MCF 10A (cell line): ENCODE measurements at places on chromosomes 6 and 20. TPM values are rescaled to one million over a fixed set of nuclear protein-coding genes. Genes with fewer than 3 reads are reported as not detected.

DNA sequence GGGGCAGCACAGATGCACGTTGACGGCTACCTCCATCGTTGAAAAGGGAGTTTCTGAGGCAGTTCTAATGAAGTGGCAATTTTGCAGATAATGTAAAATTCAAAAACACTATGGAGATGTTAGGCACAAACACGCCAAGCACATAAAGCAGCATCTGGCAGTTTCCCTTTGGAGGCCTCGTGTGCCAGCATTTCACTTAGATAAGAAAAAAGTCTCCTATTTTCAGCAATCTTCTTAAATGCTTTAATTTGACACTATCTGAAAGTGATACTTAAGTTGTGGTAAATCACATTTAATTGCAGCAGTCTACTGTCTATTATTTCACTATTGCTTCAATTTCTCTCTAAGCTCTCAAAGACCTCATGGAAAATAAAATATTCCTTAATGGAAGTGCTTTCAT, 125.3 kb upstream of the PROKR2 start:
- DNase-seq, result no peak

GRCh38 chr6:21095462-21095861, 498.1 kb upstream of the SOX4 start:
- DNase-seq, result no peak

DNA sequence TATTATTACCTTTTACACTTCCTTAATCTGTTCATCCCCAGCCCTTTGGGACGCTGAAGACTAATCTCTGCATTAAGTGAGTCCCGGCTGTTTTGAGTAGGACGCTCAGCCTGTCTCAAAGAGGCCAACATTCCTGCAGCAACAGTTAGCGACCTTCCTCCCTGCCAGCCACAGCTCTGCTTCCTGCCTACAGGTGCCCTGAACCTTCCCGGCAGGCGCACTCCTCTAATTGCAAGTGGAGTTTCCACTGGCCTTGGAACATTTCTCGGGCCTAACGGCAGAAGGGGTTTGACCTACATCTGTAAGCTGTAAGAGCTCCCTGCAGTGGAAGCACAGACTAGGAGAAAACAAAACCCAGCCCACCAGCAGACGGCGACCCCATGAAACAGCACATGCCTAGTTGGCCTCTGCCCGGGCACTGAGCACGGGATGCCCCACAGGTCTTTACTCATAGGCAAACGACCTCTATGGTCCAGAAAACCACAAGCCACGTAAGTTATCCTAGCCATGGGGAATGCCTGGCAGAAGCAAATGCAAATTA, 137.9 kb downstream of the DTNBP1 start:
- no peak for DNase-seq

GRCh38 chr20:43824309-43825050, 90.2 kb upstream of the TOX2 start:
- DNase-seq, result no peak

GRCh38 chr20:20303742-20304141, 64.2 kb upstream of the INSM1 start:
- DNase-seq, result no peak

- no peak for DNase-seq
These were observed 101.9 kb downstream of the LRFN2 start for GRCh38 chr6:40485300-40485699.

GRCh38 chr6:53926505-53926904, 131.7 kb downstream of the LRRC1 start:
- DNase-seq, result peak; percentile 22

GRCh38 chr6:83884523-83884922, 25.0 kb downstream of the CYB5R4 start:
- DNase-seq, result peak; percentile 52

DNA sequence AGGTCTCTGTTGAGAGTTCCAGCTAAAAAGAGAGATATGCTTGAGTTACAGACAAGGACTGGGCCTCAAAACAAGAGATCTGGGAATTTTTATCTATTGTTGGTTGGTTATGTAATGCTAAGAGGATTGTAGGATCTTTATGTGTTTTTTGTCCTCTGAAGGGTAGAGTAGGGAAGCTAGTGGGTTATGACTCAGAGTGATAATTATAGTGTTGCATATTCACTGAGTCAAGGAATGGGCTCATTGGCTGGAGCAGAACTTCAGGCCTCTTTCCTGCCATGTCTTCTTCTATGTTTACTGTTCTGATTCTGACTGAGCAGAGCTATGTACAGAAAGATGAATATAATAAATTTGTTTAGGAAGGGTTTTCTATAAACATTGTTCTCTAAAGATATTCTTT, 66.1 kb upstream of the NOX3 start:
- DNase-seq, result no peak

DNA sequence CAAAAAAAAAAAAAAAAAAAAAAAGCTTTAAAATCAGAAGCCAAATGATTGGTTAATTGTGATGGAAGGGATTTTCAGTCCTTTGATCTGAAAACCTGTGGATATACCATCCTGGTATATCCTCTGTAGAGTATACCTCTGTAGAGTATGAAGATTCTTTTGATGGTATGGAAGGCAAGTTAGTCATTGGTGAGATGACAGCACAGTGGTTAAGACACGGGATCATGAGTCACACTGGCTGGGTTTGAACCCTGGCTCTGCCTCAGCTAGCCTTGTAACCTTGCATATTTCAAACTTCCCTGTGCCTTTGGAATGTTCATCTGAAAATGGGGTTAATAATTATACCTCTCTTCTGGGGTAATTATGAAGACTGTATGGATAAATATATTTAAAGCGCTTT, 179.3 kb downstream of the CARMIL1 start:
- DNase-seq, result peak; percentile 65

GRCh38 chr6:144500892-144501291, 215.8 kb downstream of the UTRN start:
- DNase-seq, result no peak

DNA sequence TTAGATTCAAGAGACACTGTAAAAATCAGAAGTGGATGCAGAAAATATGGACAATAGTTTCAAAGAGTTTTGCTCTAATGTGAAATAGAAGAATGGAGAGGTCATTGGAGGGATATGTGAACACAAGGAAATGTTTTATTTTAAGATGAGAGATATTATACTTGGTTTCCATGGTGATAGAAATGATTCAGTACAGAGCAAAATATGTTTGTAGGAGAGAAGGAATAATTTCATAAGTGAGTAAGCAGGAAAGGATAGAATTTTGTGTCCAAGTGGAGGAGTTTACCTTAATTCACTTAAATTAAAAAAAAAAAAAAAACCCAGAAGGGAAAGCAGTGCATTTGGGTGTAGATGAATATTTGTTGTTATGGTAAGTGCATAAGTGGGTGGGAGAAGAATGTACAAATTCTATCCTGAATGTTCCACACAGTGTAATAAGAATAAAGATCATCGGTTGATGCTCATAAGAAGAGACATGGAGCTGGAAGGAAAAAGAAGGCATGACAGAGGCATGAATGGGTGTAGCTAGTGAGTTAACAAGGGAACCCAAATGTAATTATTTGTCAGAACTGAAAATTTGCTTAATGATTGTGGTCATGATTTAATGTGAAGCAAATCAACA, 688.9 kb upstream of the GJE1 start:
- no peak for DNase-seq

DNA sequence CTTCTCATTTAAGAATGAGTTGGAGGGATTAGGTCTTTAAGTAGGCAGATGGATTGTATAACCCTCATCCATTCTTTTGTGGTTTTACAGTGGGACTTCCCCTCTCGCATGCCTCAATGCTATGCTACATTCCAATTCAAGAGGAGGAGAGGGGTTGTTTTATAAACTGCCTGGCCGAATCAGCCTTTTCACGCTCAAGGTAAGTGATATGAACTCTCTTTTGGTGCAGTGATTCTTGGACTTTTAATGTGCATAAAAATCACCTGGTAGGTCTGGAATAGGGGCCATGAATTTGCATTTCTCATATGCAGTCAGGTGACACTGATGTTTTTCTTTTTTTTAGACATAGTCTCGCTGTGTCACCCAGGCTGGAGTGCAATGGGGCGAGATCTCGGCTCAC, 10.8 kb downstream of the ASXL1 start:
- no peak for DNase-seq

- DNase-seq, result no peak
These were observed 26.0 kb upstream of the MRGBP start for GRCh38 chr20:62770111-62770910.

- DNase-seq, result peak; percentile 50
These were observed 668 bp downstream of the PKIB start for GRCh38 chr6:122610690-122611455.

The ARMC2 gene
- total RNA-seq, result 1.6 and 3.2 TPM in 2 replicates

The PPIL6 gene
- 3.9 and 6.5 TPM in 2 replicates for total RNA-seq

The EYA2 gene
- total RNA-seq, result 0.12 TPM in 1 of 2 replicates, not detected in the other

The IMPG1 gene
- total RNA-seq, result not detected in 2 replicates
